ENCODE measurements at places on chromosomes 7 and 10.

- no peak for DNase-seq
These were observed 134.9 kb downstream of the ADRA2A start for GRCh38 chr10:111211706-111212105.

GRCh38 chr10:62433901-62434300 lies 59.7 kb downstream of the ZNF365 start:
- no peak for DNase-seq

DNA sequence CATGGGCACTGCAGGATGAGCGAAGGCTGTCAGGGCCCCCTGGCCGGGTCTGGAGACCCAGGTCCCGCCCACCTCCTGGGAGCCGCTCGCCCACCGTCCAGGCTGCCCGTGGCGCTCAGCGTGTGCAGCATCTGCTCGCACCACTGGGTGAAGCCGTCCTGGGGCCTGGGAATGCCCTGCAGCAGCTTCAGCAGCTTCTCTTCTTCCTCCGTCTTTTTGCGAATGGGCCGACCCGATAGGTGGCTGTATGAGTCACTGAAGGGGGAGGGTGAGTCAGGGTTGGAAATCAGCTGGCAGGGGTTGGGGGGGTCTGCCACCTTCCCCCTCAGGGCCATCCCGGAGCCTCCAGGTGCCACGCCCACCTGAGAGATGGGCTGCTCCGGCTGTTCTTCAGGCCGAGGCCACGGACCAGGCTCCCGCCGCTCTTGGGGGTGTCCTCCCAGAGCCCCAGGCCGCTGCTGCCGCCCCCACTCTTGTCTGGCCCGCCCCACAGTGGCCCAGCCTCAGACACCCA lies 8.7 kb downstream of the GNB2 start:
- no peak for DNase-seq

DNA sequence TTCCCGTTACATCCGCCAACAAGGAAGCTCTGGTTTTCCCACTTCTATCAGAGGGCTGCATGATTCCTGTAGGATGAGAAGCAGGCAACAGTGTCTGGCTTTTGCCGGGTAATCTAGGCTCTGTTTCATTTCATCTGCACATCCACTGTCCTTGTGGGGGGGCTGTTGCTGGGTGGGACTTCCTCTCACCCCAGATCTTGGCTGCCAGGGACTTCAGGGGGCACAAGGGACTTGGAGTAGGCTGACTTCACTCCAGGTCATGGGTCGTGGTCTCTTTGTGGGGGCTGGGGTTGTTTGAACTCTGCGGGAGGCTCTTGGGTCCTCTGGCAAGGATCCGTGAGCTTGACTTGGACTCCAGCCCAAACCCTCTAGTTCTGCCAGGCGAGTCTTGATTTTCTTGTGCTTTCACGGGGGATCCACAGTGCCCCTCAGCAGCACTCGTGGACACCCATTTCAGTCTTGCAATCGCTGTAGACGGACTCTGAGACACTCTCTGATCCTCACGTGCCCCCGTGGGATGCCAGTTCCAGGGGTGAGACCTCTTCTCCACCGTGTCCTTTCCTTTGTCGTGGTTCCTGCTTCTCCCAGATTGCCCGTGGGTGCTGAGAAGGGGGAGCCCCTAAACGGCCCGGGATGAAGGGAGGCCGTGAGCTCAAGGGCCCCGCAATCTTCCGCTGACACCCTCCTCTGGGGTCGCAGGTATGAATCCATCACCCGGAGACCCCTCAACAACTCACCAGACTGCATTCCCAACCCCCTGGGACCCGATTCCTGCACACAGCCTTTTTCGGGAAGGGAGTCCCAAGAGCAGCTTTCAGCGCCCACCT lies 21.4 kb upstream of the ZNF273 start:
- DNase-seq: no peak

DNA sequence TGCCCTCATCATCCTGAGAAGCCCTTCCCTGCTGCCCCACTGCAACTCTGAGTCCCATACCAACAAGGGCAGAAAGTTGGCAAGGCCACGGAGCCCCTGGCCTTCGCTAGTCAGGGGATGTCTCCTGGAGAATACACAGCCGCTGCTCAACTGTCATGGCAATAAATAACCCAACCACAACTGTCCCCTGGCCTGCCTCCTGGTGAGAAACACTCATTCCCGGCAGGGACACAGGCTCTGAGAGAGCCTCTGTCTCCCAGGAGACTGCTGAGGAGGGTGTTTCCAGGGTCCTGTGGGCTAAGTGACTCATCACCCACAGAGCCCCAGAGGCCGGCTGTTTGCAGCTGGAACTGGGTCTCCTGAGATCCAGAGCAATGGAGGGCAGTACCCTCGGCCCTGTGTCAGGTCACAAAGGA lies 354.1 kb downstream of the TNS3 start:
- DNase-seq: no peak

DNA sequence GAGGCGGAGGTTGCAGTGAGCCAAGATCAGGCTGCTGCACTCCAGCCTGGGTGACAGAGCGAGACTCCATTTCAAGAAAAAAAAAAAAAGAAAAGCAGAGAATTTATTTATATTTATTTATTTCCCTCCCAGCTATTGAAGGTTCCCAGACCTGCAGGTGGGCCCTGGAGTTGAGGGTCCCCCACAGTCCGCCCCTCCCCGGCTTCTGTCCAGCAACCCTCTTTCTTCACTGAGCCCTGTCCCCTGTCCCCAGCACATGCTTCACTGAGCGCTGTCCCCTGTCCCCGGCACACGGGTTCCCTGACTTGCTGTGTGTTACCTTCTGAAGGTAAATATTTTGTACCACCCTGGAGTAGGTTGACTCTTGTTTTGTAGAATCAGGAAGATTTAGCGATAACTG lies 301.7 kb upstream of the PITRM1 start:
- DNase-seq: no peak

DNA sequence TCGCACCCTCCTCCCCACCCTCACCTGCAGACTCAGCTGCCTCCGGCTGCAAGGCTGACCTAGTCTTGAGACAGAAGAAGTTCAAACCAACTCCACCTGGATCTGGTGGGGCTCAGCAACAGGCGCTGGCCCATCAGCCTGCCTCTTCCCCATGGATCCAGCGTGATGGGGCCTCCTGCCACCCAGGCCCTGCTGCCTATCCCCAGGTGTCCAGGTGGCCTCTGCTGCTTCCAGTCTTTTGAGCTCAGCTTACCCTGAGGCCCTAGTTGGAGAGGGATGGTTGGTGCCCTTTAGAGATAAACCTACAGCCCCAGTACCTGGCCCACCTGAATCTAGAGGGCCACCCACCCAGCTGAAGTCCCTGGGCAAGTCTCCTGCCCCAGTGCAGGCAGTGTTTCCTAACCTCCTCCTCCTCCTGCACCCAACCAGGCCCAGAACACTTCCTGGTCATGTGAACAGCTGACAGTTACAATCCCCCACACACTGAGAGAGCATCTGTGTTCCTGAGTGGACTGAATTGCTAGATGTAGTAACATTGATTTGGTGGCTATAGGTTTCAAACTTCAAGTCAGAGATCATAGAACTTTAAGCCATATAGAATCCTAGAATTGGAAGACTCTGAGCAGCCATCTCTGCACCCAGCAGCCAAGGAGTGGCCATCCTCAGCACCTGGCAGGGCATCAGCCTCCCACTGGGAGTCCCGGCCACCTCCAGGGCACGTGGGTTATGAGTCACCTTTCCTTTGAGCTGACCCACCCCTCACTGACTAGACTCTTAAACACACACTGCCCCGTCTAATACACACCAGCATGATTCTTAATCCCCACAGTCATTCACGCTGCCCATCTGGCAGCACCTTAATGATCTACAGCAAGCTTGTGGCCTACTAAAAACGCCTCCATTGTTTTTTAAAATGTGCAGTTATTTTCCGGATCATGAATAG lies 51.9 kb downstream of the ALOX5 start:
- DNase-seq: no peak

DNA sequence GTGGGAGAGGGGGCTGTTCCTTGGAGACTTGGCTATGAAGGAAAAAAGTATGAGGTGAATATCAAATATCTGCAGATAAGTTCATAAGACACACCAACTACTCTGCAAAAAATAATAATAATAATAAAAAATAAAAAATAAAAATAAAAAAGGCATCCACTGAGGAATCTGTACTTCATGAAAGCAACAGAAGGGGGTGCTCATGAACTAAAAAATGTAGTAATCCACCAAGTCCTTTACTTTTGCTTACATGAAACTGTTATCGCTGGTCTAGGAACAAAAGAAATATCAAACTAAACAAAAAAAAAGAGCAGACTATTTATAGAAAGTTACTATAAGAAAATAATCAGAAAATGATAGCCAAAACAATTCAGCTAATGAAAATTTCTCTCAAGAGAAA lies 579.0 kb downstream of the PHTF2 start:
- no peak for DNase-seq

GRCh38 chr10:123409426-123409825 lies 255.2 kb downstream of the BUB3 start:
- DNase-seq: no peak

GRCh38 chr7:109997837-109998236 lies 1093.1 kb upstream of the LRRN3 start:
- no peak for DNase-seq

GRCh38 chr10:12801214-12802087 lies 200.1 kb downstream of the CCDC3 start:
- no peak for DNase-seq

- DNase-seq: no peak
These were observed 39.9 kb downstream of the TAX1BP1 start for GRCh38 chr7:27779873-27780272.

DNA sequence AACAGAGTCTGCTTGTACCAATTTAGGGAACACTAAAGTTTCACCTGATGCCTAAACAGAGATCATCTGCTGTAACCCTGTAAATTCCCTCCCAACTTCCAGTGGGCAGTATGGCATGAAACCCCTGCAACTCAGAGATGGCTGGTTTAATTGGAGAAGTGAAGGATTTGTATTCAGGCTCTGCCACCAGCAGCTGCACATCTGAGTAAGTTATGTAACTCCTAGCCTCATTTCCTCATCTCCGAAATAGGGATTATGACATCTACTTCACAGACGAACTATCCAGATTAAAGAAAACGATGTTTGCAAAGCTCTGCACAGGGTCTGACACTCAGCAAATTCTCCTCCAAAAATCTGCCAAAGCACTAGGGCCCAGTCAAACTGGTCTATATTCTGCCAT lies 493.0 kb downstream of the KCNMA1 start:
- no peak for DNase-seq

- no peak for DNase-seq
These were observed 3.6 kb downstream of the SEC23IP start for GRCh38 chr10:119896061-119896655.

DNA sequence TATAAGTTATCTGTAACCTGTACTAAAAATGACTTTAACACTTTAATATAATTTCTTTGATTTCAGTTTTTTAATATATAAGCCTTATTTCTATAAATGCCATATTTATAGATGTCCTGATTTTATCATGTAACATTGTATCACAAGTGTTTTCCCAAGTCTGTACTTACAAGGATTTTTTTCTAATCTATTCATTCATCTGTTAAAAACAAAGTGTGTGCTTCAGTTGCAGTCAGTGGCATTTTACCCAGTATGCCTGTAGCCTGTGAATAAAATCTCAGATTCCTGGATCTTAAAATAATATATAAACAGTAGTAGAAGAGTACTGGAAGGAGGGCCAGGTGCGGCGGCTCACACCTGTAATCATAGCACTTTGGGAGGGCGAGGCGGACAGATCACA lies 17.4 kb downstream of the PRKRIP1 start:
- no peak for DNase-seq

Measured in iPS DF 19.7 (cell line).